AG09319 (cell line): ENCODE measurements at places on chromosomes 5 and 9.
A peak's percentile ranks its signal among the peaks of the same experiment; 100 is the strongest.

GRCh38 chr5:154076240-154076922 is 37.6 kb downstream of the MFAP3 start:
- DNase-seq, result no peak

GRCh38 chr9:124016175-124017050 is 4.8 kb downstream of the LHX2 start:
- no peak for DNase-seq

- no peak for DNase-seq
These were observed 491.0 kb upstream of the CLINT1 start for GRCh38 chr5:158349987-158350386.

DNA sequence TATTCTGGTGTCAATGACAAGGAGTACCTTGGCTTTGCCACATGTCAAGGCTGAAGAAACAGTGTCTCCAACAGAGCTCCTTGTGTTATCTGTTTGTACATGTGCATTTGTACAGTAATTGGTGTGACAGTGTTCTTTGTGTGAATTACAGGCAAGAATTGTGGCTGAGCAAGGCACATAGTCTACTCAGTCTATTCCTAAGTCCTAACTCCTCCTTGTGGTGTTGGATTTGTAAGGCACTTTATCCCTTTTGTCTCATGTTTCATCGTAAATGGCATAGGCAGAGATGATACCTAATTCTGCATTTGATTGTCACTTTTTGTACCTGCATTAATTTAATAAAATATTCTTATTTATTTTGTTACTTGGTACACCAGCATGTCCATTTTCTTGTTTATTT is 19.8 kb downstream of the CD274 start:
- no peak for DNase-seq

GRCh38 chr5:7377761-7378160 is 18.2 kb upstream of the ADCY2 start:
- no peak for DNase-seq

GRCh38 chr5:39599721-39600431 is 175.1 kb upstream of the DAB2 start:
- peak; percentile 14 for DNase-seq

DNA sequence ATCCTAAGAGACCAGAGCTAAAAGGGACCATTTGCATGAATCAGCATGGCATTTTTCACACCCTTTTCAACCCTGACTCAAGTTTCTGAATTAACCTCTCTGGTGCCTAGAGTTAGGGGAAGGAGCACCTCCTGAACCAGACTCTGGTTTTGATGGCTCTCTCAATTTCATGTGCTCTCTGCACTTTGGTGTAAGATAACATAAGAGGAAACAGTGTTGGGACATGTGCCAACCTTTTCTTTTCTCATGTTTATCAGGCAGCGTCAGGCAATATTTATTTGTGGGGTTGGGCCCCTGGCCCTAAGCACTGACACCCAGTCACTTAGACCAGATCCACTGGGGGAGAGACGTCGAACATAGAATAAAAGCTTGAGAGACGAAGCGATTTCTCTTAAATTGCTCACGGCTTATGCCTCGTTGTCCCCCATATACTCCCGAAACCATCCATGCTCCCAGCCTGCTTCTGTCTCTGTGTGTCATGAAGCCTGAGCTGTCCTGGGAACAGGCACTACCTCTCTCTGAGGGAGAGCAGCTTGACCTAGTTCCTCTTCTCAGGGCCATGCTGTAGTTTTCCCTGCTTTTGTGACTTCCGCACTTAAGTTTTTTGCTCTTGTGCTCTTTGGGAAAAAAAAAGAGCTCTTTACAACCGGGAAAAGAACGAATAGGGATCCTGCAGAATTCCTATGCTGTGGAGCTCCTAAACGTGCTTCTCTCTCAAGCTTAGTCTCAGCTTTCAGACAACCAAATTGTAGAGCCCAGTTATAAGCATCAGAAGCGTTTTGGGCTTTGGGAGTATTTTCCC is 195.7 kb downstream of the NR3C1 start:
- DNase-seq, result no peak

DNA sequence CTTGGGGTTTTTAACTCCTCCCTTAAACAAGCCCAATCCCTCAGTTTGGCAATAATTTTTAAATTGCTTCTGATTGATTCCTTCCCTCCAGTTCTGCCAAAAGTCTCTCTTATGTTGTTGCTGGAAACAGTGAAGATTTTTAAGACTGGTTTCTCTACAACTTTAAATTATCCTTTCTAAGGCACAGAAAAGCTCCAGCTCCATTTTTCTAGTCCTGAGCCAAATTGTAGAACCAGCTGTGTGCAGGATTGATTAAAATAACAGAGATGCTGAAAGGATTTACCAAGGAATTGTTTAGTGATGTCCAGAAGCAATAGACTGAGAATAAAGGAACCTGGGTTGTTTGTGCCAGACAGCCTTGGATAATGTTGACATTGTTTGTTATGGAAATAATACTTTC is 111.3 kb downstream of the NUDT12 start:
- DNase-seq, result no peak

- no peak for DNase-seq
These were observed 12.8 kb upstream of the OTP start for GRCh38 chr5:77651343-77651742.

DNA sequence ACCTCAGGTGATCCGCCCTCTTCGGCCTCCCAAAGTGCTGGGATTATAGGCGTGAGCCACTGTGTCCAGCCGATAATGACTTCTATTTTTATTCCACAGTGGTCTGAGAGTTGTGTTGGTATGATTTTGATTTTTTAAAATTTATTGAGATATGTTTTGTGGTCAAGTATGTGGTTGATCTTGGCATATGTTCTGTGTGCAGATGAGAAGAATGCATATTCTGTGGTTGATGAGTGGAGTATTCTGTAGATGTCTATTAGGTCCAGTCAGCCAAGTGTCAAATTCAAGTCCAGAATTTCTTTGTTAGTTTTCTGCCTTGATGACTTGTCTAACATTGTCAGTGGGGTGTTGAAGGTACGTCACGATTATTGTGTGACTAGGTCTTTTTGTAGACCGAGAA is 338.2 kb upstream of the TARS1 start:
- no peak for DNase-seq

- DNase-seq, result no peak
These were observed 8.2 kb downstream of the OTULIN start for GRCh38 chr5:14672484-14673394.

- DNase-seq, result no peak
These were observed 786.5 kb downstream of the TAF11L14 start for GRCh38 chr5:18420711-18421110.

GRCh38 chr5:57575839-57576238 is 93.2 kb upstream of the ACTBL2 start:
- DNase-seq, result no peak

DNA sequence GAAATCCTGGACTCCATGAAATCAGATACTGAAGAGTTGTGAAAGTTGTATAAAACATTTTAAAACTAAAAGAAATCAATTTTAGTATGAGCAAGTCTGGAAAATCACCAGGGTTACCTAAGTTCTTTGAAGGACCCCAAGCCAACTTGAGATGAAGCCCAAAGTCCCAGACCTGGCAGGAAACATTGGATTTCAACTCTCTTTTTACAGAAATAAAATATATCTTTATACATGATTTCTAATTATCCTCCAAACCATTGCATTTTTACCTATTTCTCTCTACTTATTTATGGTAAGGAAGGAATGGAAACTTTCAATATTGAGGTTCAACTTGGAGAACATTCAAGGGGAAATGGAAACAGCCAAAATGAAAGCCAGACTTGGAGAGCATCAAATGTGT is 390.6 kb upstream of the C9orf72 start:
- DNase-seq, result no peak

DNA sequence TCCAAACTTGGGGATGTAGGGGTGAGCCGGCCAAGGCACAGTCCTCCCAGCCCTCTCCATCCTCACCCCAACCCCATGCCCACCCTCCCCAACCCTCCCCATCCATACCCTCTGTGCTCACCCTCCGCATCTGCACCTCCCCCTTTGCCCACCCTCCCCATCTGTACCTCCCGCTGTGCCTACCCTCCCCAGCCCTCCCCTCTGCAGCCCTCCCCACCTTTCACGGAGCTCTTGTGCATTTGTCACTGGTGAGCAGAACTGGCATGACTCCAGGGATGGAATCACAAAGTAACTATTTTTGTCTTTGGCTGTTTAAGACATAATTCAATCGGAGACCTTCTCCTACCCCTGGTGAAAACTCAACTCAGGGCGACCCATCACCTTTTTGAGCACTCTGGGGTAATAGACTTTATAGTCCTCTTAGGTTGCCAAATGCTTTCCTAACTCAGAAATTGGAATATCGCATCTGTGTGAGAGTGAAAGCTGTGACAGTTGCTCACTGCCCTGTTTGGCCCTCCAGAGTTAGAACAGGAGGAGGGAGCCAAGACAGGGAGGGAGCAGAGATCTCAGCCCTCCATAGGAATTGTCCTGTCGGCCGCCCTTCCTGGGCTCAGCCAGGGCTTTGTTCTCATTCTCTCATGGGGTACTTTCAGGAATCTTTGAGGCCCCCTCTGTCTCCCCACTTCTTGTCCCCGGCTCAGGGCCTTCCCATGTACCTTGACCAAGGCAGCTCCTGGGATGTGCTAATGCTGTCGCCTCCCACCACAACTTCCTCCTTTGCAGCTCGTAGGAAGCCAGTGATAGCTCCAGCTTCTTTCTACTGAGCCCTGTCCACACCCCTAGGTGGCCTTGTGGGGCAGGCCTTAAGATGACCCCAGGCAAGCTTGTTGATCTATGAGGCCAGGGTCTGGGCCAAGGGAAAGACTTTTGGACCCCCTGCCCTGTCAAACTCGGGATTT is 36.2 kb downstream of the OTULIN start:
- DNase-seq, result no peak

GRCh38 chr5:154858972-154859871 is 795 bp downstream of the CNOT8 start:
- DNase-seq, result no peak

DNA sequence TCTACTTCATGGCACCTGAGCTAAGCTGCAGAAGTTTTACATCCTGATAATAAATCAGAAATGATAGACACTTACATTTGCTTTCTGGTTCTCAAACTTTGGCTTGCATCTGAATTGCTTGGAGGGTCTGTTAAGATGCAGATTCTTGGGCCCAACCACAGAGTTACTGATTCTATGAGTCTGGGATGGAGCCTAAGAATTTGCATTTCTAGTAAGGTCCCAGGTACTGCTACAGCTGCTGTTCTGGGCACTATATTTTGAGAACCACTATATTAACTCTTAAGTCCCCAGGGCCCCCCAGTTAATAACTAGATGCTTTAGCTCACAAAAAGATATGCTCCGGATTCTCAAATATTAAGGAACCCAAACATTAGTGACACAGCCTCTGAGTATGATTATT is 69.8 kb upstream of the DAB2 start:
- DNase-seq, result no peak

GRCh38 chr5:53302529-53302928 is 177.9 kb upstream of the FST start:
- DNase-seq, result peak; percentile 72

DNA sequence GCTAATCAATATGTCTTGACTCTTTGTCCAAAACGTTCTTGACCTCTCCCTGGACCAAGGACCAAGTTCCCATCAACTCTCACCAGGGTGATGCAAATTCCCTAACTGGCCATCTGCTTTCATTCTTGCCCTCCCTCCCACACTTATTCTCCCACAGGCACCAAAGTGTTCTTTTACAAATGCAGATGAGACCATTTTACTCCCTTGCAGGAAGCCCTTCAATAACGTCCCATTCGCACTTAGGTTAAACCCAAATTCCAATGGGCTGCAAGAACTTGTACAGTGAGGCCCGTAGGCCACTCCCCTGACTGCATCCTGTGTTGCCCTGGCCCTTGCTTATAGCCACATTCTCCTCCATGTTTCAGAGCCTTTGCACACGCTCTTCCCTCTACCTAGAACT is 7.3 kb downstream of the ARAP3 start:
- no peak for DNase-seq

GRCh38 chr9:127370147-127370579 is 26.8 kb upstream of the SLC2A8 start:
- DNase-seq, result no peak

GRCh38 chr5:73909474-73909873 is 283.5 kb downstream of the ARHGEF28 start:
- DNase-seq, result no peak

DNA sequence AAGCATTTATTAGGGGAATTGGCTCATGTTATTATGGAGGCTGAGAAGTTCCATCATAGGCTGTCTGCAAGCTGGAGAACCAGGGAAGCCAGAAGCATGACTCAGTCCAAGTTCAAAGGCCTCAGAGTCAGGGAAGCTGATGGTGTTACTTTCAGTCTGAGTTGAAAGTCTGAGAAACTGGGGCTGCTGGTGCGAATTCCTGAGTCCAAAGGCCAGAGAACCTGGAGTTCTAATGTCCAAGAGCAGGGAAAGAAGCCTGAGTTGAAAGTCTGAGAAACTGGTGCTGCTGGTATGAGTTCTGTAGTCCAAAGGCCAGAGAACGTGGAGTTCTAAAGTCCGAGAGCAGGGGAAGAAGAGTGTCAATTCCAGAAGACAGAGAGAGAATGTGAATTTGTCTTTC is 641.1 kb downstream of the ISL1 start:
- DNase-seq, result no peak
